Substantia nigra (tissue), 51 donors: ENCODE measurements at places on chromosomes 13 and 19.

GRCh38 chr13:86862137-86862536 is 809.0 kb upstream of the SLITRK5 start:
- no peak for DNase-seq

GRCh38 chr13:46858776-46859175 is 38.1 kb downstream of the HTR2A start:
- no peak for DNase-seq

GRCh38 chr13:35953537-35954206 is 177.5 kb downstream of the DCLK1 start:
- DNase-seq = peak; percentile 73

GRCh38 chr13:77412116-77412635 is 85.3 kb upstream of the MYCBP2 start:
- no peak for DNase-seq

DNA sequence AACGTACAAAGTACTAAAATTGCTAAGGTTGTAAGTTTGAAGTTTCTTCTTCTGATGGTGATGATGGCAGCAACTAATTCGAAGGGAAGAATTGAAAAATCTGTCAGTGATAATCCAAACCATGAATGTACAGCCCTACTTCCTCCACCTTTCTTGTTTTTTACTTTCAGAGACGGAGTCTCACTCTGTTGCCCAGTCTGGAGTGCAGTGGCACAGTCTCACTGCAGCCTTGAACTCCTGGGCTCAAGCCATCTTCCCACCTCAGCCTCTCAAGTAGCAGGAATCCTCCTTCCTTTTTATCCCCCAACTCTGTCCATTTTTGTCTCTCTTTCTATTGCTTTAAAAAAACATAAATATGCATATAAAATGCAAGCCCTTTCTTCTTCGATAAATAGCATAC is 112.3 kb upstream of the SOX21 start:
- no peak for DNase-seq

DNA sequence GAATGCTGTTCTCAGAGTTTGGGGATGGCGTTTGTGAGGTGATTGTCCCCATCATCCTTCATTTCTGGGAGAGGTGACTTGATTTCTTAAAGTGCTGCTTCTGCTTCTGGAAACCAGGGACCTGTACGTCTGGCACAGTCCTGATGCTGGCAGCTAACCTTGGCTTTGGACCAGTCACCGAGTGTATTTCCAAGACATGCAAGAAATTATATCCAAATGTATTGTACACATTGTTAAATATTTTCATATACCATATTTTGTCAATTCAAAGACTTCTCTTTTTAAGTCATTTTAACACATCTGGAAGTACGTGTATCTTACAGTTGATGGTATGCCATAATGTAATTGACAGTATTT is 97.4 kb downstream of the ARHGEF7 start:
- DNase-seq = no peak

DNA sequence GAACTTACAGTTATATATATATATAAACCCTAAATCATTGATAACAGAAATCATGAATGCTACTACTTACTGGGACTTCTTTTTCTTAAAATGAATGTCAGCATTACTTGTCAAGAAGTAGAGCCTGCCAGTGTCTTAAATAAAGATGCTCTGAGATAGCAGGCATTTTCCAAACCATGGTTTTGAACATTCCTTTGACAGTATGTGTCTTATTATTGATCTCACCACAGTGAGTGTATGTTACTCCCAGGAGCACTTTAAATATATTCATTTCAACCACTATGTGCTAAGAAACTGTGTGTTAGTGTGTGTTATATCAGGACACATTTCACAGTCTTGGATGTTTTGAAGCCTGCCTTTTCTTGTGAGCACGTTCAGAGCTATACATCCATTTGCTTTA is 28.2 kb downstream of the TNFRSF19 start:
- no peak for DNase-seq

DNA sequence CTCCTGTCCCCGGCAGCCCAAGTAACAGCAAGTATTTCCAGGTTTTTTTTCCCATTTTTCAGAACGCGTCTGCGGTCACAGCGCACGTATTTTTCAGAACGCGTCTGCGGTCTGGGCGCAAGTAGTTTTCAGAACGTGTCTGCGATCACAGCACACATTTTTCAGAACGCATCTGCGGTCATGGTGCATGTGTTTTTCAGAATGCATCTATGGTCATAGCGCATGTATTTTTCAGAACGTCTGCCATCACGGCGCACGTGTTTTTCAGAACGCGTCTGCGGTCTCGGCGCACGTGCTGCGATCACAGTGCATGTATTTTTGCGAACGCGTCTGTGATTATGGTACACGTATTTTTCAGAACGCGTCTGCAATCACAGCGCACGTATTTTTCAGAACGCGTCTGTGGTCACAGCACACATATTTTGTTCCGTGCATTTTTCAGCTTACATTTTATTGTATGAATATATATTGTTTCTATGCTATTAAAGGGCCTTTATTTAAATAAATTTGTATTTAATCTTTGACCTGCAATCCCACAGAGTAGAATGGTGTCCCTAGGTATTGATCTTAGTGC is 19.7 kb downstream of the ATP4B start:
- DNase-seq = no peak

- no peak for DNase-seq
Observed at GRCh38 chr13:109807345-109807744, 21.0 kb upstream of the IRS2 start.

DNA sequence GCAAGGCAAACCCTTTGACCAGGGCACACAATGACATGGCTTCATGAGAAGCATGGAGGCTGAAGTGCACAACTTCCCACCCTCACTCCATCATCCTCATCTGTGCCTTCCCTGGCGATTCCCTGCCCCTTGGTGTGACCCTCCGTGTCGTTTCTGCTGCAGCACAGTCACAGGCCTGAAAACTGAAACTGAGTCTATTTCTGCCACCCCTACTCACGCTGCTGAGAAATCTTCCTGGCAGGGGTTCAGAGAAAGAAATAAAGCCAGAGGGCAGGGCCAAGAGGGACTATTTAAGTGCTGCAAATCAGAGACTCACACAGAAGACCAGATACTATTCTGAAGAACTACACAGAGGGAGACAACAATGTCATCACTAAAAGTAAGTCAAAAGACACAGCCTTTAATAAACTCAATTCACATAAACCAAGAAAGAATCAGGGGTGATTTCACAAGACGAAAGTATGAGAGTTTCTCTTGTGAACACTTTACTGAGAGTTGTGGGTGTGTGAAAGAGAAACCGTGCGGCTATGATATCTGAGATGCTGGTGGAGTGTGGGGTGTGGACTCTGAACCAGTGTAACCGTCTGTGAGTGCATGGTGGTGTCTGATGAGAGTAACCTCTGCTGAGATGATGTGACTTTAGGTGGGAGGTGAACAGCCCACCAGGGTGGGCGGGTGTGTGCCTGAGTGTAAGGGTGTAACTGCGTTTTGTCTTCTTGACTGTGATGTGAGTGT is 23.5 kb downstream of the LGALS16 start:
- DNase-seq = no peak

- no peak for DNase-seq
Observed at GRCh38 chr19:42548552-42548951, 20.3 kb upstream of the CEACAM1 start.

- DNase-seq = no peak
Observed at GRCh38 chr19:791567-792305, 5.5 kb upstream of the PTBP1 start.

DNA sequence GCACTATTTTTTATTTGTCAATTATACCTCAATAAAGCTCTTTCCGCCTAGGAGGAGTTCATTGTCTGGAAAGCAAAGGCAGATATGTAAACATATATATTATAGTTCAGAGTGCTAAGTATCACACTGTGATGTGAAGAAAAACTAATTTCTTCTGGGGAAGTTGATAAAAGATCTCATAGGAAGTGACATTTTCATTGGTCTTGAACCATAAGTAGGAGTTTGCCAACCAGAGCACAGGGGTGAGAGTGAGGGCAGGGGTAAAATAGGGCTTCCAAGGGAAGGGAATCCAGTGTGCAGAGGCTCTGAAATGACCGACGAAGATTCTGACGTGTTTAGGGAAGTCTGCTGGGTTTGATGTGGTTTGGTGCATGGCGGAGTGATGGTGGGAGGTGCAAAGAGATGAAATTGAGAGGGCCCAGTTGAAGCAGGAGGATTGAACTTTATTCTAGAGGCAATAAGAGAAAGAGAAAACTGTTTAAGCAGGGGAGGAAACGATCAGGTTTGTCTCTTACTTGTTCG is 780 bp upstream of the GTF2F2 start:
- DNase-seq = peak; percentile 47

DNA sequence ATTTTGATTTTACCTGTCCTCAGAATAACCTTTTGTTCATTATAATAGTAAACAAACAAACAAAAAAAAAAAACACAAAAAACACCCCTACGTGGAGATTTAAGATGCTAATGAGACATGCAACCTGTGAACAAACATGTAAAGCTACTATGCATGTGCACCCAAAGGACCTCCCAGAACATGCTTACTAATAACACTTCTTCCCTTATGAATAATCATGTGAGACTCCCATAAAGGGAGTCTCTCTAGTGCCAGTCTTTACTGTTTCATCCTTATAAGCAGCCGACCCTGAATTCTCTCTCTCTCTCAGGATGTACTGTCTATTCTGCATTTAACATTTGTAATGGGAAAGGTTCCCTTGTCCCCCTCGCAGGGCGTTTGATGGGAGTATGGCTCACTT is 1051.1 kb downstream of the PCDH17 start:
- DNase-seq = no peak

- DNase-seq = no peak
Observed at GRCh38 chr19:3073159-3073563, 10.9 kb upstream of the TLE5 start.

DNA sequence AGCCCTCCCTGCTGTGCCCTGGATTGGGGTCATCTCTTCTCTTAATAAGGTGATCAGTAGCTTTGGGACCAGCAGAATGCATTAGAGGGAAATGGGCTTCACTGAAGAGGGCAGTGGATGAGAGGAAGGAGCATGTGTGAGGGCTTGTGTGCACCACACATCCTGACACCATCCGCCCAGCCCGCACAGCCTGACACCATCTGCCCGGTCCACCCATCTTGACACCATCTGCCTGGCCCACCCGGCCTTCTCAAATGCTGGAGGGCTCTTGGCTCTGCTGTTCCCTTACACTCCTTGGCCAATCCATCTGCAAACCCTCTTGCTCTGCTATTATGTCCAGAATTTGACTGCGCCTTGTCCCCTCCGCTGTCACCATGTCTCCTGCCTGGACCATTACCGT is 41.8 kb downstream of the BICRA start:
- no peak for DNase-seq

GRCh38 chr13:76775088-76775740 is 111.0 kb downstream of the KCTD12 start:
- no peak for DNase-seq

DNA sequence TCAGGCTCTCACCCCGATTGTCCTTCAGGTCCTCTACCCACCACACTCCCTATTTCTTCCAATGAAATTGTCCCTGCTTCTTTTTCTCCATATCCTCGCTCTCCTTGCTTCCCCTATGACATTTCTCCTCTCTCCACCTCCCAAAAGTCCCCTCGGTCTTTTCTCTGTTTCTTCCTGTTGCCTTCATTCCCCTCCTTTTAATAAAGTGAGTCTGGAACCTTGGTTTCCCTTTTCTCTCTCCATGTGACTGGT is 676 bp upstream of the ZNF574 start:
- DNase-seq = no peak

DNA sequence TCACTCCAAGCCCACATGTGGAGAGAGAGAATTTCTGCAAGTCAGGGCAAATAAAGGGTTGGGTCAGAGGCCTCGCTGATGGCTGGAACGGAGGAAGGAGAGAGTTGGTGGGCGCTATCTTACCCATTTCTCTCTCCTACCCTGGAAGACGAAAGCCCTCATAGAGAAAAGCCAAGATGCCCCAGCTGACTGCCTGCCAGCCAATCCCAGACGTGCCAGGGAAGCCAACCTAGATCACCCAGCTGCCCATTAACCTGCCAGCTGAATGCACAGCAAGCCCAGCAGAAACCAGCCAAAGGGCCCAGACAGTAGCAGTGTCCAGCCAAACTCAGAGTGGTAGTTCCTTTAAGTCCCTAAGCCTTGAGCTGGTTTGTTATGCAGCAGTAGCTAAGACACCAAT is 167.0 kb upstream of the ZNF507 start:
- no peak for DNase-seq

GRCh38 chr19:55209693-55210472 is 582 bp upstream of the PTPRH start:
- no peak for DNase-seq
